ENCODE measurements at places on chromosomes 7 and 10.

DNA sequence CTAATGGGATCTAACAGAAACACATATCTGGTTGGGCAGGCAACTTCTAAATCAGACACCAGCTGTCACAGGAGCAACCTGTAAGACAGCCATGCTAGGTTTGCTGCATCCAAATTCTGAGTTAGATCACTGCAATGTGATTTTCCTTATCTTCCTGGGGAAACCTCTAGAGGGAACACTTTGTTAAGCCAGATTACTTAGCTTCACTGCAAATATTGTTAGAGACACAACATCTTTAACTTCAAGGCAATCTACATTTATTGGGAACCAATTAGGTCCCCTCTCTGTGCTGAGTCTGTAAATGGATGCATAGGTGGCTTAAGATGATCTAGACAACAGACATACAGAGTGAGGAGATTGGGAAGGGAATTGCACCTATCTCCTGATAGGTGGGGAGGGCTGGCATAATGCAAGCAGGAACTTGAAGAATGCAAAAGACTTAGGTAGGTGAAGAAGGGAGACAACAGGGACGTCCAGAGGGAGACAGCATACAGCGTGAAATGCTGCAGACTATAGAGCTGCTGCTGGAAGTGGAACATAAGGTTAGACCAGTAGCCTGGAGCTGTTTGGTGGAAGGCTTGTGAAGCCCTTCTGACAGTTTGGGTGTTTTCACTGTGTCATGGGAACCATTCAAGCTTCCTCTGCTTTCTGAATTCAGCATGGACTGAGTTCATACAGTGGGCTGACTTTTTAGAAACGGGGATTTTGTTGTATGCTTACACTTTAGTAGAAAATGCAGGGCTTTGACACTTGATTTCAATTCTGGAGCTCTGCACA lies 109.8 kb upstream of the ELMO1 start:
- DNase-seq: no peak

- DNase-seq: no peak
These were observed 8.5 kb downstream of the CRCP start for GRCh38 chr7:66123175-66123528.

GRCh38 chr7:157774495-157774894 lies 437.7 kb downstream of the DNAJB6 start:
- no peak for DNase-seq

GRCh38 chr10:29725133-29725720 lies 90.5 kb upstream of the SVIL start:
- no peak for DNase-seq

GRCh38 chr7:137576481-137576880 lies 232.9 kb upstream of the PTN start:
- DNase-seq: no peak

Data from NCI-H2081 (cell line).